ENCODE measurements at places on chromosomes 2 and 18.
A peak's percentile ranks its signal among the peaks of the same experiment; 100 is the strongest.

DNA sequence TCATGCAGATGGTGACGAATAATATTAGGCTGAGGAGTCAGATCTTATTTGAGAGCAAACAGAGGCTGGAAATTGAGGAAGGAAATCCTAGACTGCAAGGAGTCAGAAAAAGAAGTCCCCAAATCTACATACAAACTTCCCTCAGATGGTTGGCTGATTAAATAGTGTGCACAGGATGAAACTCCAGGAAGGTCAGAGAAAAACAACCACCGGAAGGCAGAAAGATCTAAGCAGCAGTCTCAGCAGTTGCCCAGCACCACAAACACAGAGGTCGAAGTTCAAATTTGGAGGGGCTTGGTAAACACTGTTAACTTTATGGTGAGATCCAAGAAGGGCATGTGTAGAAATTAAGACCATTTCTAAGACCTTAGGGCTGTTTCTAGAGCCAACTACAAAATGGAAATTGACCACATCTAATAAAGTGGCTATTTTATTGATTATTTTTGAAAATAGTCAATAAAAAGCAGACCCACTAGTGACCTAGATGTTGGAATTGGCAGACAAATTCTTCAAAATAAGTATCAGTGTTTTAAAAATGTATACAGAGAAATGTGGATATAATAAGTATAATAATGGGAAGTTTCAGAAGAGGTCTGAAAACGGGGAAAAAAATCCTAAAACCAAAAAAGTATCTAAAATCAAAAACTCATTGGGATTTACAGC is 134.8 kb downstream of the GALNT1 start:
- DNase-seq, result no peak

DNA sequence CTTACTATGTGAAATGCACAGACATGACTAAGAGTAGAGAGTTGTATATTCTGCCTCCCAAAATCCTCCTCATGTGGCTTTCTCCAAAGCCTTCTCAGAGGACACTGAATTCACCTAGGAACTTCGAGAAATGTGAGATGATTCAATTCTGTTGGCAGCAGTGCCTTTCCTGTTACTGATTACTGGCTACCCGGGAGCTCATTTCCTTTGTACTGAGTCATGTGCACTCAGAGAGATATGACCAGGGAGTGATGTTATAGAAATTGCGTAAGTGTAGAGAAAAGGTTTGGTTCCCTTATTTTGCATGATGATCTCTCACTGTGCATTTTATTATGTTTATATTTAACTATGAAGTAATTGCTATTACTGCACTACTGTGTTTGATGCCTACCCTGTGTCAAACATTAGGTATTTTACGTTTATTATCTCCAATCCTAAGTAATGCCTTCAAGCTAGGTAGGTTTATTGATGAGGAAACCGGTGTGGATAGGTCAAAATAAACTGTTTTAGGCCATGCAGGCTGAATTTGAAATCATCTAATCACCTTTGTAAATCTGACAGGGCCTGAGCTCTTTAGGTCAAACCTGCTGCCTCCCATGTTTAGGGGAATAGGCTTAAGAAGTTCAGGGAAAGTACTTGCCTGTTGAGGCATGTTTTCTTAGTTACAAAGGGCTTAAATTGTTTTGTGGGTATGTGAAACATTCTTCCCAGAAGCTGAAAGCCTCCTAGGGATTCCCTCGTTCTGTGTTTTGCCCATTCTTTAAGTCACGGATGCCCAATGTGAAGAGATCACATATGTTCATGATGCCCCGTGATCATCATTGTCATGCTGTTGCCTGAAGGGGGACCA is 86.8 kb downstream of the FMNL2 start:
- peak; percentile 90 for DNase-seq

- no peak for DNase-seq
Observed at GRCh38 chr18:54147439-54147838, 77.0 kb downstream of the MBD2 start.

- peak; percentile 57 for DNase-seq
Observed at GRCh38 chr2:134407154-134407890, 153.4 kb downstream of the MGAT5 start.

DNA sequence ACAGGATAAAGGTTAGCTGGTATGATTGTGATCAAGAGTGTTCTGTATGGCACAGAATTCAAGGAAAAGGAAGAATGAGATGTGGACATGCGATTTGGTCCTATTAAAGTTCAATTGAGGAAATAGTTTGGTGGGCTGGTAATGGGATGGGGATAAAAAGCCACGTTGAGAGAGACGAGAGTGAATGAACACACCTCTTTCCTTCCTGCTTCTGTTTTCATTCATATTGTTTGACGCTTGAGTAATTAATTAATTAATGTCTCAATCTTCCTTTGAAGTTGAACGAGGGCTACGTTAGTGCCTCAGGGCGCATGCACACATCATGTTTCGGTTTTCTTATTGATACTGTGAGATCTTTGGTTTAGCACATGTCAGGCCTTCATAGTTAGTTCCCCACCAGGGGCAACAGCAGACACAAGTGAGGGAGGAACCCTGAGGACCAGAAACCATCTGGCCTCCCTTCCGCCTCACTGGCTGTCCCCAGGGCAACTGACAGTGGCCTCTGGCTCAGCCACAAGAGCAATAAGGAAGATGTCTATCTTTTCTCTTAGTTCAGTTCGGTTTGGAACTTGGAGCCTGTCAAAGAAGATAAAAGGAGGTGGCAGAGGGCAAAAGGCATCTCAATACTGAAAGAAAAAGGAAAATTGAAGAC is 116.0 kb downstream of the LIPG start:
- DNase-seq, result no peak

DNA sequence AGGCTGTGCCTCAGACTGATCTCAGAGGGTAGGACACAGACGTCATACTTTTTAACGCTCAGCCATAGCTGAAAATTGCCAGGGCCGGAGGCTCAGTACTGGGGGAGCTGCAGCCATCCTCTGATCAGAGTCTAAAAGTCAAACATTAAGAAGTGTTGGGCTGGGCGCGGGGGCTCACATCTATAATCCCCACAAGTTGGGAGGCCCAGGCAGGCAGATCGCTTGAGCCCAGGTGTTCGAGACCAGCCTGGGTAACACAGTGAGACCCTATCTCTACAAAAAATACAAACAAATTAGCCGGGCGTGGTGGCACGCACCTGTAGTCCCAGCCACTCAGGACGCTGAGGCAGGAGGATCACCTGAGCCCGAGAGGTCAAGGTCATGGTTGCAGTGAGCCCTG is 48.8 kb downstream of the FAM178B start:
- DNase-seq, result no peak

GRCh38 chr18:75209129-75209950 is at the start of gene PTGR3:
Gene PTGR3, minus strand, starts transcription at chr18:75209139. Its CDS starts 81 bp downstream, at chr18:75209058.
- DNase-seq, result no peak

- no peak for DNase-seq
Observed at GRCh38 chr2:165436559-165436958, 32.9 kb upstream of the CSRNP3 start.

GRCh38 chr2:66919286-66919685 is 477.8 kb upstream of the ETAA1 start:
- DNase-seq, result no peak

DNA sequence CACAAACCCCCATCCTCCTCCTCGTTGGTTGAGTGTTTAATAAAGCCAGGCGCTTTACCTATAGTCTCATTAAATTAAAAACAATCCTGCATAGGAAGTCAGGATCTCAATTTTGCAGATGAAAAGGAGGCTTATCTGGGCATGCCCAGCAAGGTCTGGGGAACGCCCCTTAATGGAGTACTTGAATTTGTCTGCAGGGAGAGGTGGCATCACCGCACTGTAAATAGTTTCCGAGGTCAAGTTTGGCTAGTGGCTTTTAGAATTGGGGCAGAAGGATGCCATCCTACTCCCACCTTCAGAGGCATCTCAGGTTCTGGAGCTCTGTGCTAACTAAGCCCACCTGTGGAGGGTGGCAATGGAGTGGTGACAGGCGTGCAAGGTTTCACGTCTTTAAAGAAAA is 149.2 kb downstream of the TGIF1 start:
- DNase-seq, result no peak

DNA sequence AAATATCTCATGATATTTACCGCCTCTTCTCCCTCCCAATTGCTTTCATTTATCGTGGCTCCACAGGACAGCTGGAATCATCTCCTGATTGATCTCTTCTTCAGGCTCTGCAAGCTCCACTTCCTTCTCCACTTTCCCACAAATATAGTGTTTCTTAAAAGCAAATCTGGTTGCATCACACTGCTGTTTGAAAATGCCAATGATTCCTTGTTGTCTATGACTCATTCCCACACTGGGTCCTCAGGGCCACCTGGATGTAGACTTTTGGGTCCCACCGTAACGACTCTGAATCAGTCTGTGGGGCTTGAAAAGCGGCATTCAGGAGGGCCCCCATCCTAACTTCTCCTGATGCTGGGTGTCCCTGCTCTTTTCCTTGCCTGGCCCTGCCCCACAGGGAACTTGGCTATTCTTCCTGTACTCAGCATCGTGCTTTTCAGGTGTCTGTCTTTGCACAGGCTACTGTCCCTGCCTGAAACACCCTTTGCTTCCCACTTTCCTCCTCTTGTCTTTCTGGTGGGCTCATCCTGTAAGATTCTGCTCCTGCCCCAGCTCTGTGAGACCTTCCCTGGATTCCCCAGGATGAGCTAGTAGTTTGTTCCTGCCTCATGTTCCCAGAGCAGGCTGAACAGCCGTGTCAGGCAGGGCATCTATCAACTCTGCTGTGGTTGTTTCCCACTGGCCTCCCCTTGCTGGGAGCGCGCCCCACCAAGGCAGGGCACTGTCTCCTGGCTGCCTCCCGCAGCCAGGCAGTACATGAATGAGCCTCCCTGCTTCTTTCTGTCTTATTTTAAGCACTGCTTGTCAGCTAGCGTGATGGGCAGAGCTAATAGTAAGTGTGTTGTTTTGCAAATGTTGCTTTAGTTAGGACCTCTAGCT is 111.9 kb downstream of the KCTD1 start:
- DNase-seq, result no peak

GRCh38 chr2:153387203-153387602 is 91.4 kb downstream of the RPRM start:
- DNase-seq, result no peak

- DNase-seq, result no peak
Observed at GRCh38 chr18:13580351-13580750, 146.0 kb downstream of the FAM210A start.

GRCh38 chr2:96739076-96739632 is 710 bp downstream of the LMAN2L start:
- no peak for DNase-seq

DNA sequence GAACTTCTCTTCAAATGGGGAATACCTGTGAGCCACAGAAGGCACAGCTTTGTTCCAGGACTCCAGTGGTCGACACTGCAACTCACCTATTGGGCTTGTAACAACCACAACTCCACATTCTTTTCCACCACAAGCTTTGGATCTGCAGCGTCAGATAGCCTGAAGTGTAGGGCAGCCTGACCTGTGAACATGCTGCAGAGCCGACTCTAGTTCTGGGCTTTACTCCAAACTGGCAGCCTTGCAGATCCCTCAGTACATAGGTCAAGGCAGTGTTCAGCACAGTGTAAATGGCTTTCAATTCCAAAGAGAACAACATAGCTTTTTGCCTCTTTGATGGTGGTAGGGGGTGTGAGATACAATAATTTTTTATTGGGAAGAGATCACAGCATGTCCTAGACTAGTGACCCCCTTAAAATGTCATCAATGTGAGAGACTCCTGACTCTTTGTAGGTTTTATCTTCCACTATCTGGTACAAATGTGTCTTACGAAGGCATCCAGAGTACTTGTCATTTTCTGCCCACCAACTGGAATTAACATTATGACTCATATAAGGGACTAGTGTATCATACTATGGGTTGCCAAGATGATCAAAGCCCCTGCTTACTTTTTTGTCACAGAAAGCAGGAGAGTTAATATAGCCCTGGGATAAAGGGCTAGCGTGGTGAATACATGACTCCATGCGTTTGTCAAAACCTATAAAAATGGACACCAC is 149.8 kb downstream of the COPS8 start:
- no peak for DNase-seq

GRCh38 chr2:218996937-218997336 is 3.7 kb upstream of the CRYBA2 start:
- DNase-seq, result no peak

GRCh38 chr2:192275632-192276031 is 80.9 kb upstream of the TMEFF2 start:
- DNase-seq, result no peak

GRCh38 chr2:55710025-55710424 is 16.4 kb upstream of the PNPT1 start:
- DNase-seq, result no peak

GRCh38 chr2:23620841-23621341 is 235.9 kb downstream of the KLHL29 start:
- DNase-seq, result no peak

DNA sequence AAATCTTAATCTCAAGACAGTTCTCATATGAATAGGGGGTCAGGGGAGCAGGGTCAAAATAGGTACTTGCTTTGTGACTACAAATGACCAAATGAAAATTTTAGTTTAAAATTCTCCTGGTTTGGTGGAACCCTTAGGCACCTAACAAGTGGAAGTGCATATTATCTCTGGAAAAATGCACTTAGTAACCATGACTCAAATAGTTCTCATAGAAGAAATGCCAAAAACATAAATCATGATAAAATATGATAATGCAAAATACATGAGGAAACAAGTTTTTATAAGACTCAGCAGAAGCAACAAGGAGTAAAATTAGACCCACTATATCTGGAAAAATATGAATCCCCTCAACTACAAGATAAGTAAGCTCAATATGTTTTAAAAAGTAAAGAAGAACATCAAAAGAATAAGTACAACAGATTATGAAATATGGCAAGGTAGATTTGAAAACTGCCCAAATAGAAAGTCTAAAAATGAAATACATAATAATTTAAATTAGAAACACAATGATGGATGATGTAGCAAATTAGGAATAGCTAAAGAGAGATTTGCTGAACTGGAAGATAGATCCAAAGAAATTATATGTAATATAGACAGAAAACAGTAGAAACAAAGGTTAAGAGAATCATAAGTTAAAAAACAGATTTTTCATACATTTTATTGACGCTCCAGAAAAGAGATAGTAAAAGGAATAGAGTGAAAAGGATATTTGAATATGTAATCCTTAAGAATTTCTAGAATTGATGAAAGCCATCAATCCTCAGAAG is 308.3 kb downstream of the SETBP1 start:
- DNase-seq, result no peak

DNA sequence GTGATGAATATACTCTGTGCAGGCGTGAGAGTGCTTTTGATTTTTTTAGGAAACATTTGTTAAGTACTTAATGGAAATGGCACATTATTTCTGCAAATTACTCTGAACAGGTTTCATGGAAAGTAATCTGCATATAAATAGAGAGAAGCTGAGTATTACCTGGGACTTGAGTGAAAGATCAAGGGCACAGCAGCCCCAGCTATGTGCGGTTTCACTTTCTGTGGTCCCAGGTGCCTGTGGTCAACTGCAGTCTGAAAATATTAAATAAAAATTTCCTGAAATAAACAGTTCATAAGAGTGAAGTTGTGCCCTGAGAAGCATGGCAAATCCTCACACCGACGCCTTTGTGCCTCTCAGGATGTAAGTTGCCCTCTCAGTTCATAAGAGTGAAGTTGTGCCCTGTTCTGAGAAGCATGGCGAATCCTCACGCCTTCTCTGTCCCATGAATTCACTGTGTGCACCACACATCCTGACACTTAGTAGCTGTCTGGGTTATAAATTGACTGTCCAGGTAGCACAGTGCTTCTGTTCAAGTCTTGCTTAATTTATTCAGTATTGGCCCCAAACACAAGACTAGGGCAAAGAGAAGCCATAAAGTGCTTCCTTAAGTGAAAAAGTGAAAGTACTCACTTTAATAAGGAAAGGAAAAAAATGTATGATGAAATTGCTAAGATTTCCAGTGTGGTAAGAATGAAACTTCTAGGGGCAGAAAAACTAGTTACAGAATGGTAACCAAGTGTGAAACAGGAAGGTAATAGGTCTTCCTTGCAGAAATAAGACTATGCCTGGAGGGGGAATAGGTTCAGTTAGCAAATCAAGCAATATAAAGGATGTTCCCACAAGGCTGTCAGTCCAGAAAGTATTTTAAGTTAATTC is 4.3 kb upstream of the SNTG2 start:
- no peak for DNase-seq
